ENCODE measurements at places on chromosomes 6 and 20.
A peak's percentile ranks its signal among the peaks of the same experiment; 100 is the strongest.

DNA sequence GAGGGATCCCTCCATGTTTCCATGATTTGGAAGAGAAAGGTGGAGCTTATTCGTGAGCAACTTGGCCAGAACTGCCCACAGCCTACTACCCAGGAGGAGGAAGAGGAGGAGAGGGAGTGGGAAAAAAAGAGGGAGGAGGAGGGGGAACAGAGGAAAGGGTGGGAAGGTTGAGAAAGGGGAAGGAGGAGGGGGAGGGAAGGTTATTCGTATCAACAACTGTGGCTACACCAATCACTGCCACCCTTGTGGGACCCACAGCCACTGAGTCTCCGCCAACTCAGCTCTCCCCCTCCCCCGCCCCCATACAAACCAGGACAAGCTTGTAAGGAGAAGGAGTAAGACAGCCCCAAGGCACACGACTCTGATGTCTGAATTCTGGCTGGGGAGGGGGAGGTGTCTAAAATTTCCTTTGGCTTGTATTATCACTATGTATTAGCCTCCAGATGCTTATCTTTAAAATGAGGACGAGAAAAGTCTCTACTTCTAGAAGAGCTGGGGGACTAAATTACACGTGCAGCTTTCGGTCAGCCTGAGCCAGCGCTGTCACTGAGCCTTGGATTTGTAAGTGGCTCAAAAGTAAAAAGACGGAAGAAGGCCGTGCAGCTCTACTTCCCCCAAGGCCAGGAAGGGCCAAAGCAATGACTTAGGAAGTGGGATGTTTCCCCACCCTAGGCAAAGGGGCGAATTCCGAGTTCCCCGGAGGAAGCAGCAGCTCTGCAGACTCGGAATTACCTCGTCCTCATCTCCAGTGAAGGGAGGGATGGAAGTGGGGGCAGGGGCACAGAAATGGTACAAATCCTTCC is 1.0 kb downstream of the FKBP1A start:
- no peak for DNase-seq

- no peak for DNase-seq
Observed at GRCh38 chr20:14896569-14896968, 559.2 kb upstream of the FLRT3 start.

GRCh38 chr20:15702161-15702560 is 871.1 kb downstream of the KIF16B start:
- no peak for DNase-seq

DNA sequence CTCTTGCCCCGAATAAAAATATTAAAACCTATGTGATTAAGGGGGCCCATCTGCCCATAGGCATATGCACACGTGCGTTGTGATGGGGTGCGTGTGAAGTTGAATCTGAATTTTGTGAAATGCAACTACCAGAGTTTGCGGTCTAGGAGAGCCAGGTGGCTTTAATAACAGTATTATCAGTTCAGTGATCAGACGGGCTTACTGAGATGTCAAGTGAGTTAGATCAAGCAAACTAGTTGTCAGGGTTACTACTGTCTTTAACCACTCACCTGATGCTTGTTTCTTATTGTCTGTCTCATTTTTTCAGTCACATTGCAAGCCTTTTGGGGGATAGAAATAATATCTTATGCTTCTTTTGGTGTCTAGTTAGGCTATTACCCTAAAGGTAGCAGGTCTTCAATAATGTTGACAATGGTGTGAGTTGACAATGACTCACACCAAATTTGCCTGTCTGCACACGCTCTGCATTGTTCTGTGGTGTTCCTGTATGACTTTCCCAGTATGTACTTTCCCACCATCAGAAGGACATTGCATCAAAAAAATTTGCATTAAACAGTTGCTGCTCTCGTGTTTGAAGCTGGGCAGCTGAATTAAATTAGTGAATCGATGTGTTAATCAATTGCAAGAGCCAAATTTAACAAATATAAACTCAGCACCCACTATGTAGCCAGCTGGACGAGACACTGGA is 103.1 kb upstream of the NAA20 start:
- DNase-seq = no peak

GRCh38 chr6:122783401-122783800 is 3.9 kb downstream of the FABP7 start:
- no peak for DNase-seq

DNA sequence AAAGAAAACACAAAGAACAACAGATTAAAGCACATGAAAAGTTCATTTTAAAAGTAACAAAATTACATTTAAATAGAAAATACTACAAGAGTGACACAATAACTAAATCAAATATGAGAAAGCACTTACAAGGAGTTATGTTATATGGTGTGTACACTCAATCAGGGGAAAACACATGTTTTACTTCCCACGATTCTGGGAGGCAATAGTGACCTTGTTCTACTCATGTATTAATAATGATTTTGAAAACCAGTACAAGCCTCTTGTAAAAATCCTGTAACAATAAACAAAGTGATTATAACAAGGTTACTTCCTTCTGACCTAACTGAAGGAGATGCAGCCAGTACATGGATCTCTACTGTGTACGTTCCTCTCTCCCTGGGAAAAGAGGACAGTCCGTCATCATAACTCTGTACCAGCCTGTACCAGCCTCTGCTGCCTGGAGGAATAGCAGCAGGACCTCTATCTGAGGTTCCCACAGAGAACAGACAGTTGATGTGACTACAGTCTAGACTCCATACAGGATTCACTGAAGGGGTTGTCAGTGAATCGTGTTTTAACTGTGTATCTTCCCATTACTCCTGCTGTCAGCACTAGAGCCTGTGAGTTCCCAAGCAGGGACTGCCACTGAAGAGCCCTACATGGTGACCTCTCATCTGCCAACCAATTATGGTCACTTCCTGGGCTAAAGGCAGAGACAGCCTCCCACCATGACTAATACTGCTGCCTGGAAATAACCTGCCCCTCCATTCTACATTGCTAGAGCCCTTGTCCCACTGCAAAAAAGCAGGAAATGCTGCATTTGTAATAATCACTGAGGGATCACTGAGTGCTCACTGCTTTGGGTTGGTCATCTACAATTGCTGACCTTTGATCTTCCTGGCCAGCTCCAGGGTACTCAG is 149.7 kb downstream of the KIF16B start:
- no peak for DNase-seq

GRCh38 chr6:44264154-44265006 is 971 bp downstream of the NFKBIE start:
- peak; percentile 31 for DNase-seq

- no peak for DNase-seq
Observed at GRCh38 chr6:22372922-22373321, 76.1 kb upstream of the PRL start.

GRCh38 chr6:22884456-22884855 is 315.1 kb downstream of the HDGFL1 start:
- DNase-seq = no peak

GRCh38 chr6:44681761-44682160 is 294.3 kb downstream of the CDC5L start:
- DNase-seq = no peak

DNA sequence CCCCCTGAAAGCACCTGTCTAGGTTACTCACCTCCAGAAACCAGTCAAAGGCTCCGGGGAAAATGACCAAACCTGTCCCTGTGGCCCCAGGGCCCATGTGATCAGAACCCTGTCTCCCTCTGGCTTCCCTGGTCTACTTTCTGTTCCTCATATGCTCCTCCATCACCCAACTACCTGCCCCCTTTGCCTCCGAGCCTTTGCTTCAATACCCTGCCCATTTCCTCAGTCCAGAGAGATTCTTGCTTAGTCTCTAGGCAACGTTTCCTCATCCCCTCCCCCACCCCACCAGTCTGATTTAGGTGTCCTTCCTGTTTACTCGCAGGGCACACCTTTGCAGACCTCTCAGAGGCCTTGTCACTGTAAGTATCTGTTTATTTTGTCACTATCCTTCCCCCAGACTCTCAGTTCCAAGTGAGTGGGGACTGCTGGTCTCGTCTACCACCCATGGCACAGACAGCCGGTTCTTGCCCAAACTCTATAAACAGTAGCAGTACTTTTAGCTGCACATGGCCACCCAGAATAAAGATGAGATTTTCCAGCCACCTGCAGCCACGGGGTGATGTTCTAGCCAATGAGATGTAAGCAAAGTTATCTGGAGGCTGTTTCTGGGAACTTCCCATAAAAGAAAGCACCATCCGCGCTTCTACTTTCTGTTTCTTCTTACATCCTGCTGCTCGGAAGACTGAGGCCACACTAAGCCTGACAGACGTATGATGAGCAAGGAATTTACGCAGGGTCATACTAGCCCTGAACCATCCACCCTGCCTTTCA is 13.3 kb downstream of the ELOVL5 start:
- DNase-seq = peak; percentile 58

- DNase-seq = no peak
Observed at GRCh38 chr6:160043784-160044183, 74.9 kb downstream of the IGF2R start.

GRCh38 chr6:52576392-52577021 is 353 bp downstream of the TRAM2 start:
- no peak for DNase-seq

GRCh38 chr6:142885182-142885867 is 59.7 kb downstream of the HIVEP2 start:
- DNase-seq = peak; percentile 25

DNA sequence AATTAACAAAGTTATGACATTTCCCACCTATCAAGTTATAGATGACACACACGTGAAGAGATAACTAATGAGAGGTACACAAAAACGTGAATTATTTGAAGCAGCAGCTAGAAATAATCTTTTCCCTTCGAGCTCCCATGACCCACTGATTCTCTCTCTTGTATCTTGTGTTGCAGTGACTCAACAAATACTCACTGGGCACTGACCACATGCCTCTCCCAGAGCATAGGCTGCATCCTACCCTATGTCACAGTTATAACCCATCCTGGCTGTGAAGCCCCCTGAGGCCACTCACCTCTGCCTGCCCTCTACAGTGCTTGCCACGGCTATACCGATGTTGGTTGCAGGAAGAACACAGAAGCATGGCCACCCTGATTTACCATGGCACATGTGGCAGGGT is 91.8 kb downstream of the INSM1 start:
- no peak for DNase-seq

GRCh38 chr6:47788498-47788884 is 6.7 kb downstream of the OPN5 start:
- DNase-seq = no peak

DNA sequence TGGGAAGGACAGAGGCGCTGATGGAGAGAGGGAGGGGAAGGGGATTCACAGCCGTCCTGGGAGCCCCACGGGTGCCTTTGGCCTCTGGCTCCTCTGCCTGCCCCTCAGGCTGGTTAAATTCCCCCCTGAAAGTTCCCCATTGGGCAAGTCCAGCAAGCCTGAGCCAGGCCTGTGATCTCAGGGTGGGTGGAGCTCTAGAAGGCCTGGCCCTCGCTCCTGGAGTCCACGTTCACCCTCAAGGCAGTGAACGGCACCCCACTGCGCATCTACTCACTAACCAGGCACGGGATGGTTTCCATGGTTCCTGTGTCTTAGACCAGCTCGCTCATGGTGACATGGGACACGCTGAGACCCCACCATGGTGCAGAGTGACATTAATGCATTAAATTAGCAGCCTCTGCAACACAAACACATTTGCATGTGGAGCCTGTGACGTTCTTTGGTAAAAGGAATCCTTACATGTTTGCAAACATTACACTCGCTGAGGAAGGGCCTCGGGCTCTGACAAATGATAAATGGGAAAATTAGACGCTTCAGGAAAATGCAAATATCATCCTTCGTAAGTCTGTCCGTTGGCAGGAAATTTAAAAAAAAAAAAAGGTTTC is 452.7 kb downstream of the PREX1 start:
- DNase-seq = no peak

- DNase-seq = no peak
Observed at GRCh38 chr6:147825848-147826247, 317.4 kb downstream of the SAMD5 start.

All from T-helper 17 cell (primary cell).